ENCODE measurements at places on chromosomes 5 and 9.

- no peak for DNase-seq
These were observed 43.6 kb upstream of the NEK6 start for GRCh38 chr9:124214116-124214515.

DNA sequence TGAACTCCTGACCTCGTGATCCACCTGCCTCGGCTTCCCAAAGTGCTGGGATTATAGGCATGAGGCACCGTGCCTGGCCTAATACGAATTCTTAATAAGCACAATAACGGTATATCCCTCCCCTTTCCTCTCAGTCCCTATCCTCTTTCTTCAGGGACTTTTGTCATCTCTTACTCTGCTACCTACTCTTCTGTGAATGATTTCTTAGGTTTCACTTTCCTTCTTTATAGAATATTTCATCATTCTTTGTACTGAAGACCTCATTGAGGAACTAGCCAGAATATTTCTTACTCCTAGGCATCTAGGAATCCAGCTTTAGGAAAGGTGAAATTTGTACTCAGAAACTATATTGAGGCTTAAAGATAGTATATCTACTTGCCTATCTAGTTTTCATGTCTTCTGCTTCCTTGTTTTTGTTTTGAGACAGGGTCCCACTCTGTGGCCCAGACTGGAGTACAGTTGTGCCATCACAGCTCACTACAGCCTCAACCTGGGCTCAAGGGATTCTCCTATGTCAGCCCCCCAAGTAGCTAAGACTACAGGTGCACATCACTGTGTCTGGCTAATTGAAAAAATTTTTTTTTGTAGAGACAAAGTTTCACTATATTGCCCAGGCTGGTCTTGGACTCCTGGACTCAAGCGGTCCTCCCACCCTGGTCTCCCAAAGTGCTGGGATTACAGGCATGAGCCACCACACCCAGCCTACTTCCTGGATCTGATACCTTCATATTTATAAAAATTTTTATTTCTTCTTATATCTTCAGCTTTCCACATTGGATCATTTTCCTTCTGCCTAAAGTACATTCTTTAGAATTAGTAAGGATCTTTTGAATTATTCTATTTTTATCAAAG, 69.7 kb downstream of the GPBP1 start:
- no peak for DNase-seq

DNA sequence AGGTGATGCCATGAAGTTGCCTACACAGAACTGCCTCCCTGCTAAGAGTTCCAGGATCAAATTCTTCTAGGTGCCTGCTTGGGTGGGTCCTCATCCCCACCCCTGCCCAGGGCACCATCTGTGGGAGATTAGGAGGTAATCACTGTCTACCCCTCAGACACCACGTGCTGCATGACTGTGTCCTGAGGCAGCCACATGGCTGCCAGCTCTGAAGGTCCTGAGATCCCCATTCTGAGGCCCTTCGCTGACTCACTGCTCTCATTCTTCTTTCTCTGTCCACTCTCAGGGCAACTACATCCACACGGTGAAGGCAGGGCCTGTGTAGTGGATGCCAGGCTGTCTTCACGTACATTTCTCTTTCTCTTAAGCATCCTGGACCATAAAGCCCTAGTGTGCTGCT, 222.9 kb upstream of the ANKRD55 start:
- no peak for DNase-seq

- peak; percentile 43 for DNase-seq
These were observed 1.1 kb downstream of the RELL2 start for GRCh38 chr5:141637767-141638419.

DNA sequence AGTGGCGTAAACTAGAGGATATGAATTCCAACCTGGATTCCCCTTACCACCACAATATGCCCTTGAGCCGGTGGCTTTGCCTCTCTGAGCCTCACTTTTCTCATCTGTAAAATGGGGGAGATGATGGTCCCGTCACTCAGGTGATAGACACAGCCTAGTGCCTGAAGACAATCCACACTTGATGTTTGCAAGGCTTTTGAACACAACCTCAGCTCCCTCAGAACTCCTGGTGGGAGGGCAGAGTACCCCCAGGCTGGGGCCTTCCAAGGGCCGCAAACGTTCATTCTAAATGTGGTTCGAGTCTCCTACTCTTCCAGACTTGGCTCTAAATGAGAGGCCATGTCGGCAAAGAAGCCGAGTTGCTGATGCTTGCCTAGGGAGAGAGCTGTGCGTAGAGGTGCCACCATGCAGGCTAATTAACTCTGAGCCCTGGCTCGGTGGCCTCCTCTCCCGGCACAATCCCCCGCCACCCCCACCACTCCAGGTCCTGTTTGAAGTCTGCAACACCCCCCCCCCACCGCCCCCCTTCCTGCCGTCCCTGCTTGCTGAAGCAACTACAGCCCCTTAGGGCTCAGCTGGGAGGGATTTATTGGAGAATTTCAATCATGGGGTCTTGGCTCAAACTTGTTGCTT, 97.7 kb upstream of the LMX1B start:
- DNase-seq: no peak

- DNase-seq: no peak
These were observed 6.9 kb downstream of the KIAA1958 start for GRCh38 chr9:112493393-112494137.

DNA sequence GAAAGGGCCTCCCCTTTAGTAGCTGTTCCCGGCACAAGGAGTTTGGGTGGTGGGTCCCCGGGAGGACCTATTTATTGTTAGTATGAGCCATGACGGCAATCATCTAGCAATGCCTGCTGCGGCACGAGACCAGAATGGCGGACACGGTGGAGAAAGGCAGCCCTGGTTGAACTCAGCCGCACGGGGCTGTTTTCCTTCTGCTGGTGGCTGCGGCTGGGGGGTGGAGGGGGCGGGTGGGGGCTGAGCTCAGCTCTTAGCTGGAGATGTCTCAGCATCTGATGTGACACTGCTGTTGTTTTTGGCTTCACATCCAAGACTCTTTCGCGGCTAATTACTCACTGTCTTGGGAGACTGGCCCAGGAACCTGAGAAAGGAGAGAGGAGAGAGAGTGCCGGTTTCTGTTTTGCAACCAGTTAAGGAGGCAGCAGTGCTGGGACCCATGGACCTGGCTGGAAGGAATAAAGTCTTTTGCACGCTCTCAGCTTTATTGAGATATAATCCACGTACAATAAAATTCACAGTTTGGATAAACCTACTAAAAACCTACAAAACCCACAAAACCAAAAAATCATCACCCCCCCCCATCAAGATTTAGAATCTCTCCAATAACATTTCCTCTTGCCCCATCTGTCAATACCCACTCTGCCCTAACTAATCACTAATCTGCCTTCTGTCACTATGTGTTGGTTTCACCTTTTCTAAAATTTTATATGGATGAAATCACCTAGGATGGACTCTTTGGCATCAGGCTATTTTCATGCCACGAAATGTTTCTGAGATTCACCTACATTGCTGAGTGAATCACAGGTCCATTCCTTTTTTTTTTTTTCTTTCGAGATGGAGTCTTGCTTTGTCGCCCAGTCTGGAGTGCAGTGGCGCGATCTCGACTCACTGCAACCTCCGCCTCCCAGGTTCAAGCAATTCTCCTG, 81.8 kb upstream of the NEURL1B start:
- no peak for DNase-seq

GRCh38 chr5:172573986-172574870, 66.8 kb upstream of the NEURL1B start:
- DNase-seq: no peak

DNA sequence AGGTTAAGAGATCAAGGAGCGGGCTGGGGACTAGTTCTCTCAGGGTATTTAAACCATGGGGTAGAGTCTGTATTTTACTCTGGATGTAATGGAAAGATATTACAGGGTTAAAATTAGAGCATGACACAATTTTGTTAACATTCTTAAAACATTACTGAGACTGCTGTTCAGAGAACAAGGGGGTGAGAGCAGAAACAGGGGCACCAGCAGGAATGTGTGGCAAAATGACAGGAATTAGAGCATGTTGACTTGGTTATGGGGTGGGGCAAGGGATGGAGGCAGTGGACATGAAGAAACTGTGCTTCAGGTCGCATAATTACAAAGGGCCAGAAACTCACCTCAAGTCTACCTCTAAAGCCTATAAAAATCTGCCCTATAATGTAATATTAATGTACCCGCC, 75.0 kb downstream of the TMEM232 start:
- DNase-seq: no peak

DNA sequence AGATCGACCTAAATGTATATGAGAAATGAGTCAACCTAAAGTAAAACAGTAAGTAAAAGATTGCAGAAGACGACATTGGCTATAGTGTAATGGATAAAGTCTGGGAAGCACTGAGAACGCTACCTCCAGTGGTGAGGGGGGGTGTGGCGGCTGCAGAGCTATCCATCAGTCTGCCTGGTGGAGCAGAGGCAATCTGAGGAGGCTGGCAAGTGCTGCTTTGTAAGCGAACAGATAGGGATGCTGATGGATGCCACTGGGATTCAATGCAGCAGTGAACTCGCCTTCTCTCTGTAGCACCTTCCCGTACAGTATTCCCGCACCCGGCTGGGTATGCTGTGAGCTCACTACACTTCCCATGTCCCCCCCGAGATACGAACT, 261.5 kb downstream of the NSG2 start:
- no peak for DNase-seq

DNA sequence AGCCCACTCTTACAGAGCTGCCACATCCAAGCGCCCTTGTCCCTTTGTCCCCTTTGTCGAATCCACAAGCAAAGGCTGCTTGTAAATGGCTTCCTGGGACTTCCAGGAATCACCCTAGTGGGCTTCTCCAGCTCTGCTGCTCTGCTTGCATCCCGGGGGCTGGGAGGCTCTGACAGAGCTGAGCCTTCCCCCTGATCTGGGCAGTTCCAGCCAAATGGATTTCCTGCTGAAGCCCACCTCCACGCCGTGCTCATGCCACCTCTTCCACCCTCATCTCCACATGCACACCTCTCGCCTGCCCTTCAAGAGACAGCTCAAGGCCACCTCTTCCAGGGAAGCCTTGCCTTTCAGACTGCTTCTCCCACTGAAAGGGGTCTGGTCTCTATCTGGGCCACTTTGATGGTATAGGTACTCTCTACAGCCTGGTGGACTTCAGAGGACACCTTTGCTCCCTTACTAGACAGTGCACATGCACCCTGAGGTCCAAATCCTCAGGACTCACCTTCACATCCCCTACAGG, 106.2 kb downstream of the LHFPL2 start:
- DNase-seq: no peak

GRCh38 chr9:135090547-135090946, 3.1 kb downstream of the OLFM1 start:
- DNase-seq: no peak

- no peak for DNase-seq
These were observed 65.5 kb downstream of the MAP1B start for GRCh38 chr5:72172786-72173185.

- DNase-seq: no peak
These were observed 8.4 kb downstream of the RALGDS start for GRCh38 chr9:133112663-133113026.

- DNase-seq: no peak
These were observed 4.1 kb downstream of the SAPCD2 start for GRCh38 chr9:137066096-137066861.

GRCh38 chr5:179827680-179828079, 7.0 kb downstream of the SQSTM1 start:
- DNase-seq: no peak

- no peak for DNase-seq
These were observed 523.5 kb upstream of the CLINT1 start for GRCh38 chr5:158382473-158382872.

DNA sequence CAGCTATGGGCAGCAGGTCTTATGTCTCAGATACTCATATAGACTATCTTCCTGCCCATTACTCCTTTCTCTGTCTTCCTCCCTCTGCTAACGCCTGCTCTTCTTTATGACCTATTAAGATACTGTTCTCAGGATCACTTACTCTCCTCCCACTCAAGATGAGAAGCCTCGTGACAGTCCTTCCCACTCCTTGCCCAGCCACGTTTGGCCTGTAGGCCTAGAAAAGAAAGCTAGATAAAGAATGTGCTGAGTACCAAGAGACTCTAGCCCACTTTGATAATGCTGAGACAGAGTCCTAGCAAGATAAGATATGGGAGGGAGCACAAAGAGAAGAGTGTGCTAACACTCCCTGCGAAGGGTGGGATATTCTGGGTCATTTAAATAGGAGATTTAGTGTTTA, 6.8 kb upstream of the DENND4C start:
- no peak for DNase-seq

GRCh38 chr5:41406424-41406823, 104.0 kb downstream of the PLCXD3 start:
- DNase-seq: no peak

DNA sequence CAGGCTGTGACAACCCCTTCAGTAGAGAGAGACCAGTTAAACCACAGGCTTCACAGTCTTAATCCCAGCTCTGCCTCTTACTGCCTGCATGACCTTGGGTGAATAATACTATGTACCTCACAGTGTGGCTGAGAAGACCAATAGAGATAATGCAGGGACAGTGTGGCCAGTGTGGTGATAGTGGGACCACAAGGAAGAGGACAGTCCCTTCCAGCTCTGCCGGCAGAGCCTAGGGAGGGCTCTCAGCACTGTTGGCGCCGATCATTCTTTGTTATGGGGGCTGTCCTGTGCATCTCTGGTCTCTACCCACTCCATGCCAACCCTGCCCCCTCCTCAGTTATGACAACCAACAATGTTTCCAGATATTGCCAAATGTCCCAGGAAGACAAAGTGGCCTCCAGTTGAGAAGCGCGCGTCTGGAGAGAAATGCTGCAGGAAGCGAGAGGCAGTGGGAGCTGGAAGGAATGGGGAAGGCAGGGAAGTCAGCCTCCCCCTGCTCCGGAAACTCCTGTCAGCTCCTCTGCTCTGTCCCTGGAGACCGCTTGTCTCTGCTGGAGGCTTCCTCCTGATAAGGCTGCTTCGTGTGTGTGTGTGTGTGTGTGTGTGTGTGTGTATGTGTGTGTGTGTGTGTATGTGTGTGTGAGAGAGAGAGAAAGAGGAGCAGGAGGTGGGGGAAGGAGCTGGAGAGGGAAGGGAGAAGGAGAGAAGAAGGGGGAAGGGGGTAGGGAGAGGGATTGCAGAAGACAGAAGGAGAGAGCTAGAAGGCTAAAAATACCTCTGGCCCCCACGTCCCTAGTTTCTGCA, 31.8 kb upstream of the FABP6 start:
- DNase-seq: no peak

- DNase-seq: no peak
These were observed 232.4 kb downstream of the ESM1 start for GRCh38 chr5:54753034-54753433.

DNA sequence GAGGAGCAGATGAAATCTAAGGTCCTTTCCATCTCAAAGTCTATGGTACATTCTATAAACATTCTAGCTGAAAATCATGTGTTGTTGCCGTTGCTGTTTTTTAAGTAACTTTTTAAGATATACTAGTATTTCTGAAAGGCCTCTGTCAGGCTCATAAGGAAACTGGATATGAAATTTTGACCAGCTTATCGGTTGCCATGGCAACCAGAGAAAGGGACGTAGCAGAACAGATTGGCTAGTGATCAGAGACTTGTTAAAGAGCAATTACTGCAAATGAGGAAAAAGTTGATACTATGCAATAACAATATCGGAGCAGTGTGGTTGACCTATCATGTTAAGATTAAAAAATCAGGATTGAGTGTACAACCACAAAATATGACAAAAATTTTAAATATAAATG, 57.0 kb upstream of the RNF180 start:
- DNase-seq: no peak

- no peak for DNase-seq
These were observed 104.0 kb downstream of the SERINC5 start for GRCh38 chr5:80151890-80152289.

Data from activated gamma-delta T cell treated with anti-CD3 and anti-CD28 coated beads, Interleukin-2, amount 50 U/mL, for 16 hours (primary cell).